ENCODE measurements at places on chromosomes 1 and 21.

DNA sequence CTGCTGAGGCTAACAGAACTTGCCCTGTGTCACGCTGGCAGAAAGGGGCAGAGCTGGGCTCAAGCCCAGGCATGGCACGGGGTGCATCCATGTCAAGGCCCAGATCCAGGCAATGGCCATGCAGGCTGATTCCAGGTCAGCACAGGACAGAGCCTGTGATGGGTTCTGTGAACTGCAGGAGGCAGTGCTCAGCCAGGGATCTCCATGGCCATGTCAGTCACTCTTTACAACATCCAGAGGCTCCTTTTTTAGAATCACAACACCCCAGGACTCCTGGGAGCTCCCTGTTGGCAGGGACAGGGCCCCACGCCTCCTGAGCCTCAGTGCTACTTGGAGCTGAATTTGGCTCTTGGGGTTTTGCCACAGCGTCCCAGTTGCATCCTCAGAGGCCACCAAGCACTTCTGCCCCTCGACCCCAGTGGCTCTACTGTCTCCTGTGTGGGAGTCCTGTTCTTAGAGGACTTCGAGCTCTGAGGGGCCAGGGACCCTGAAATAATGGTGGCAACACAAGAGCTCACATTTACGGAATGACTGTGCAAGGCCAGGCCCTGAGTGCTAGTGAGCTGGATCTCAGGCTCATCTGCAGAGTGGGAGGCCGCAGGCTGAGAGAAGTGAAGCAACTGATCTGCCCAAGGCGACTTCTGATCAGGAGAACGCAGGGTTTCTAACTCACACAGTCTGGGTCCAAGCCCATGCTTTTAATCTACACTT, 211.5 kb downstream of the TRABD2B start:
- DNase-seq: no peak

DNA sequence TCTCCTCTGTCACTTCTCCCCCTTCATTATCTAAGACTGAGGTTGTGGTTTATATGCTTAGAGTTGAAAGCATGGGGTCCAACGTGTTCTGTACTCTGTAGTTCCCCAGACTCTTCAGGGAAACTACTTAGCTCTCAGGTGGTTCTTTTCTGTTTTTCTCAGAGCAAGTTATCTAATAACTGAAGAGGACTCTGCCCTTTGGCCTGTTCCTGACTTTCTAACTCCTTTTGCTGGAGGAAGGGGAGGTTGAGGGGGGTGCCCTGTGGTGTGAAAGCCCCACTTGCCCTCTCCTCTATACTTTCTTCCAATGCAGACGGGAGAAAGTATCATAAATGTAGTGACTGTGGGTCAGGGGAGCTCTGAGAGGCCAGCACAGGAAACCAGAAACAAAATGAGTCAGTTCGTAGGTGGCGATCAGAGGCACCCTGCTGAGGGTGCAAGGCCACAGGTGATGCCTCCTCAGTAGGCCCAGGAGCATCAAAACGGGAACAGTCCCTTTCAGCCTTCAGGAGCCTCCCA, 5.0 kb downstream of the SLC25A44 start:
- peak; percentile 58 for DNase-seq

DNA sequence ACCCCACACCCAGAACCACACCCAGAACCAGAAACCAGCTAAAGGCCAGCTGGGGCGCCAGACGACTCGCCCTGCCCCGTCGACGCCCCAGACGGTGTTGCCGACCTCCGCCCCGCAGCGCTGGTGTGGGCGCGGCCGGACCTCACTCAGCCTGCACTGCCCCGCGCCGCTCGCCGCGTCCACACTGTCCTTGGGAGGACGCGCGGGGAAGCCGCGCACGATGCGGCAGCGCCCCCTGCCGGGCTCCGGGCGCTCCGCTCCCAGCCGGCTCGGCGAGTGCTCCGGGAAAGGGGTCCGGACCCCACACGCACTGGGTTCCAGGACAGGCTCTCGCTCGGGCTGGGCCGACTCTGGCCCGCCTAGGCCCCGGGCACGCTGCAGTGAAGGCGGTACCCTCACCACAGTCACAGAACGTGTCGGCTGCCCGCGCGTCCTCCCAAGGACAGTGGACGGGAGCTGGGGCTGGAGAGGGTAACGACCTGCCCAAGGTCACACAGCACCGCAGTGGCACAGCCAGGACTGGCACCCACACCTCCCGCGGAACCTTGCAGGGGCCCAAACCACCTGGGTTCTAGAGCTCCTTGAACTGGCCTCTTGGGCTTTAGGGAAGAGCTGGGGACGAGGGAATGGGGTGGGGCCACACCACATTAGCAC, 90.2 kb downstream of the DMRTA2 start:
- peak; percentile 63 for DNase-seq

DNA sequence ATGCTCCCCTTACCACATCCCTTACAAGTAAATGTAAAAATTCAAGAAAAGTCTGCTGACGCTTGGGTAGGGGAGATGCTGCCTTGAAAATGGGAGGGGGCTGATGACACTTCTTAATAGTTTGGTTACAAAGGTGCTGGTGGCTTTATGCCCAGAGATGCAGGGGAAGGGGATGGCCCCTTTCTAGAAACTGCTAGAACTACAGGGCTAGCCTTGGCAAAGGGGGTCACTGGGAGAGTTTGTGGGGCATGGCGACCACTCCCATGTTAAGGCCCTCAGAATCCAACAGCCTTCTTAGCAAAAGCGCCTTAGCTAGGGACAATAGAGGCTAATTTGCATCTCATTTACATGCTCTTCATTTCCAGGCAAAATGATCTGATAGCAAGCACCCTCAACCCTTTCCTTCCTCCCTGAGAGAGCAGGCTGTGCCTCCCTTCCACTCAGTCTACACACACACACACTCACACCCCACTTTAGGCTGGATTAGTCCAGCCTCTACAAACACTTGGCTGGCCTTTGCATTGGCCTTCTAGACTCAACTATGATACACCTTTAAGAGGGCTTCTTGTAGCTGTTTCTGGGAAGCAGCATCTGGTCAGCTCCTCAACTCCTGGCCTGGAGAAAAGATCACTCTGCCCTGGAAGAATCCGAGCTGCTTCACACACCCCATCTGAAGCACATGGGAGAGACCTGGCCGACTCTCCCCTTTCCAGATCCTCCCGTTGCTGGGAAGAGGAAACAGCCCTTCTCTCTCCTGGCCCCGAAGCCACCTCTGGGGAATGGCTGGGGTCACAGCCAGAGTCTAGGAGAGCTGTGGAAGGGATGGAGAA, 1.7 kb downstream of the SEMA6C start:
- DNase-seq: no peak

- peak; percentile 51 for DNase-seq
Measured at GRCh38 chr1:156103521-156103947, 11.0 kb upstream of the LMNA start.

- DNase-seq: no peak
Measured at GRCh38 chr1:190022709-190023108, 455.0 kb downstream of the BRINP3 start.

DNA sequence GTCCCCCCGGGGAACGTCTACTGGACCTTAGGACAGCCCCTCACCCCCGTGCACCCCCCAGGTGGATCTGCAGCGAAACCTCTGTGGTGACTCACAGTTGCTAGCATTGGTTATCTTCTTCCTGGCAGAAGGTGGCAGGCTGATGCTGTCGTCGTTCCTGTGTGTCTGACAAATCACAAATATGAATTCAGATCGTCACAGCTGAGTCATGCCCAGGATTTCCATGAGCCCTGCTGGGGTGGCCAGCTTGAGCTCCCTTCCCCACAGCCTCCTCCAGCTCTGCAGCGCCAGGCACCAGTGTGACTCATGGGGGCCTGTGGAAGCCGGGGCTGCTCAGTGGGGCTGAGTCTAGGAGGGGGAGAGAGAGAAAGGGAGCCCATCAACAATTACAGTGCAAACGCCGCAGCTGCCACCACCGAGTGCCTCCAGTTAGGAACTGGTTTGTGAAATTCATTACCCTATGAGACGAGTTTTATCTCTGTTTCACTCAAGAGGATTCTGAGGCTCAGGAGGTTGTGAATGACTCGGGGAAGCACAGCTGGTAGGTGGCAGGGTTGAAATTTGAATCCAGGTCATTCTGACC, 197.9 kb downstream of the DYRK1A start:
- DNase-seq: peak; percentile 85

- DNase-seq: no peak
Measured at GRCh38 chr1:89022167-89022959, at the start of gene GBP3. GBP3 (minus strand) TSS chr1:89022866; CDS start chr1:89020721, 2,145 bp downstream.

GRCh38 chr1:187408212-187409004, 579.7 kb downstream of the PLA2G4A start:
- no peak for DNase-seq

DNA sequence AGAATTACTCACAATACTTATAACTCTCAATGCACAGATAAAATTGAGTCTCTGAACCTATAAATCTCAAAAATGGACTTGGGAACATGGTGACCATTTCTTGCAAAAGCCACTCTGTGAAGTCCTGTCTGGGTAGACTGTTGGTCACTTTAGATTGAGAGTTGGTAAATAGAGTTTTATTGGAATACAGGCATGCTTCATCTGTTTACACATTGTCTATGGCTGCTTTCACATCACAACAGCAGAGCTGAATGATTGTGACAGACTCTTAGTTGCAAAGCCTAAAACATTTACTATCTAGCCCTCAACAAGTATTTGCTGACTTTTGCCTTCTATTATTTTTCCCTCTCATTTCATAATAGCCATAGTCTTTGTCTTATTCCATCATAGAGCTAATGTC, 24.1 kb upstream of the ASPM start:
- DNase-seq: no peak

DNA sequence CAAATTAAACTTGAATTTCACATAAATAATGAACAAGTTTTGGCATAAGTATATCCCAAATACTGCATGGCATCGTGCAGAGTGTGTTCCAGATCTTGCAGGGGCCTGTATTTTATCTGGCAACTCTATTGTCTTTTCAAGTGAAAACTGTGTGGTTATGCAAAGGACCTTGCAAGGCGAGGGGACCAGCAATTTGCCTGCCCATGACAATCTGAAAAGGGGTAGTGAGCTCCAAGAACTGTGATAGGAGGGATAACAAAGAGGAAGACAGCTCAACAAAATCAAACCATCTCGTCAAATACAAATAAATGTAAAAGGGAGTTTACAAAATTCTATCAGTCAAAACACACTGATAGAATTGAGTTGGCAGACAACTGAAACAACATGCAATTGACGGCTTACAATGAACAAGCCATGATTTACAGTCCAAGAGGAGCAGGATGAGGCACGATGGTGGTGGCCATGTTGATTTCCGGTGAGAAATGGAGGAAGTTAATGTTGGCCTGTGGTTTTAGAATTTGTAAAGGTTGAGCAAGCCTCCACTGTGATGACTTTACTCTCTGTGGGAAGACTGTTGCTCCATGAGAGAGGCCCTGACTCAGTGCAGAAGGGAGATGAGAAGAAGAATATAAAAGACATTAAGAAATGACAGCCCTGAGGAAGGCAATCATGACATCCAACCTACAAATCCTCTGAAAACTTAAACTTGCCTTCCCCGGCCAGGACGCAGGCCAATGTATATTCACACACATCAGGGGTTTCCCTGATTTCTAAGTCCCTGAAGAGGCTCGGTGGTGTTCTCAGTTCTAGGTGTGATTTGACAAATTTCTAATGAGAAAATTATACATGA, 132.2 kb downstream of the ADSS2 start:
- peak; percentile 32 for DNase-seq

DNA sequence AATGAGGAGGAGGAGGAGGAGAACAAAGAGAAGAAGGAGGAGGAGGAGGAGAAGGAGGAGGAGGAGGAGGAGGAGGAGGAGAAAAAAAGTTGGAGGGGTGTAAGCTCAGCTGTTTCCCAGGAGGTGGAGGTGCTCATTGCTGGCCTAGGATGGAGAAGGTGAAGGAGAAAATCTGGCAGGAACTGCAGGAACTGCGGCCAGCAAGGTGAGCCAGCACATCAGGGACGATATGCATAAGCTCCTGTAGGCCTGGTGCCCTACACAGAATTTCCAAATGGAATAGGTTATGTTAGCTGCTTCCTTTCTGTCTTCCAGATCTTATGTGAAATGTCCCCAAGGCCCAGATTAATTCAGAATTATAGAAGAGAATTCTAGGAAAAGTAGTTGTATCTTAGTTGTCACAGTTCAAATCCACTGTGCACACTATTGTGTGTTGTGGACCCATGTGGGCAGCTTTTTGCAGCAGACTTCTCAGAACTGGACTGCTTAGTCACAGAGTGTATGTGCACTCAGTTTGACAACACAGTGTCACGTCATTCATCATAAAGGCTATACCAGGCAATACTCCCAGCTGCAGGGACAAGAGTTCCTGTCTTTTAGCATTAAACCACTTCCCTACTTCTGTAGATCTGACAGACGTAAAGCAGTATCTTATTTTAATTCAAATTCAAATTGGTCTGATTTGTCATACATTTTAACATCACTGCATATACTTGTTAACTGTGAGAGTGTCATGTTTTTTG, 303.7 kb downstream of the HLX start:
- DNase-seq: no peak

DNA sequence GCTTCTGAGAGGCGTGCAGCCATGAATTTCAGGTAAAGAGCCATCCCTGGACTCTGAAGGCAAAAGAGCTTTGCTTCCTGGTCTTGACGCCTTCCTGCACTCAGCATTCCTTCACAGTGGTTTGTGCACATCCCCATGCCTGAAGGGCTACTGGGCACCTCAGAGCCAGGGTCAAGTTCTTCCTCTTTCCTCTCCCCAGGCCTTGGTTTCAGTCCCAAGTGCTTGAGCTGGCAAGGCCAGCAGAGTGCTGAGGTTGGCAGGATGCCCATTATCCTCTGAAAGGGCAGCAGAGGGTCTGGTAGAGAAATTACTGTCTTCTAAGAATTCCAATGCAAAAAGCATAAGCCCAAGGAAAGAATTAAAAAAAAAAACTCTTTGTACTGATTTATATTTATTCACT, 1064.9 kb downstream of the TTLL7 start:
- DNase-seq: no peak

- DNase-seq: no peak
Measured at GRCh38 chr21:39650801-39651200, 38.1 kb downstream of the B3GALT5 start.

DNA sequence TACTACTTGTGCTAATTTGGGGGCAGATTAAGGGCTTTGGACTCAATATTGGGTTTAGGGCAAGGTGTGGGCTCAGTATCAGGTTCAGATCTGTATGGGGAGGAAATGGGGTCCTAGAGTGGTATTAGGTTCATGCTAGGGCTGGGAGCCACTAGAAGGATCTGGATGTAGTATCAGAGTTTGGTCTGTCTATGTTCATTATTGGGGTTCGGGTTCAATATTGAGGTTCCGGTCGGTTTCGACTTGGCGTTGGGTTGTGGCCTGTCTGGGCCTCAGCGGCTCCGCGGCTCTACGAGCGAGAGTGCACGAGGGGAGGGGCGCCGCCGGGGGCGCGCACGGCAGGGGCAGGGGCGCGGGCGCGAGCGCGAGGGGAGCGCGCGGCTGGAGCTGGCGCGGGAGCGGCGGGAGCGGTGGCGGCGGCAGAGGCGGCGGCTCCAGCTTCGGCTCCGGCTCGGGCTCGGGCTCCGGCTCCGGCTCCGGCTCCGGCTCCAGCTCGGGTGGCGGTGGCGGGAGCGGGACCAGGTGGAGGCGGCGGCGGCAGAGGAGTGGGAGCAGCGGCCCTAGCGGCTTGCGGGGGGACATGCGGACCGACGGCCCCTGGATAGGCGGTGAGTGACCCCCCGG, at the start of gene PTPRF:
PTPRF (plus strand) TSS at position 401 of the 624 bp plus-strand sequence. CDS start 14,193 bp downstream, outside the sequence.
- DNase-seq: peak; percentile 41

- DNase-seq: no peak
Measured at GRCh38 chr1:78511334-78511733, 20.6 kb downstream of the PTGFR start.

- DNase-seq: peak; percentile 34
Measured at GRCh38 chr21:37224861-37225839, 42.0 kb downstream of the VPS26C start.
